ENCODE measurements at places on chromosomes 4 and X.

DNA sequence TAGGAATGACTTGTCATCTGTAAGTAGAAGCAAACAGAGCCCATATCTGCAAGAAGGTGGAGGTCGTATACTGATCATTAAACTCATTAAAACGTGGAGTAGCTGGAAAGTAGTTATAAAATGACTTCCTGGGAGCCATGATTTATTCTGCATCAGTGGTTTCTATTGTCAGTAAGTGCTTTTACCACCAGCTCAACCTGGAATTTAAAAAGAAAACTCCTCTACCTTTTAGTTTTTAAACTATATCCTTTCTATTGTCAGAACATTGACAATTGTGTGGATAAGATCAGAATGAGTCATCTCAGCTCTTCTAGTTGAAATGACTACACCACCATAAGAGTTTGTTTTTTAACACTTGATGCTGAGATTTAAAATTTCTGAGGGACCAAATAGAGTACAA lies 651.2 kb upstream of the GALNT7 start:
- DNase-seq = no peak

- no peak for DNase-seq
Measured at GRCh38 chr4:102610007-102610406, 108.8 kb downstream of the NFKB1 start.

DNA sequence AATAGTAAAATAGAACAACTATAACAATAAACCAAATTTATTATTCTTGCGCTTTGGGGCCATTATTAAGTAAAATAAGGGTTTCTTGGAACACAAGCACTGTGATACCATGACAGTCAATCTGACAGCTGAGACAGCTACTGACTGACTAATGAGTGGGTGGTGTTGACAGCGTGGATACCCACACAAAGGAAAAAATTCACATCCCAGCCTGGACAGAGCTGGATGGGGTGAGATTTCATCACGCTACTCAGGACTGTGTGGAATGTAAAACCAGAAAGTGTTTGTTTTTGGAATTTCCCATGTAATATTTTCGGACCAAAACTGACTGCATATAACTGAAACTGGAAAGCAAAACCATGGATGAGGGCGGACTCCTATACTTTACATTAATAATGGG lies 48.8 kb downstream of the IGFBP7 start:
- no peak for DNase-seq

GRCh38 chr4:91577864-91578263 lies 725.9 kb upstream of the GRID2 start:
- DNase-seq = no peak

GRCh38 chrX:119147486-119147885 lies 19.9 kb upstream of the KIAA1210 start:
- DNase-seq = no peak

- no peak for DNase-seq
Measured at GRCh38 chrX:65750674-65751469, 83.4 kb downstream of the MSN start.

DNA sequence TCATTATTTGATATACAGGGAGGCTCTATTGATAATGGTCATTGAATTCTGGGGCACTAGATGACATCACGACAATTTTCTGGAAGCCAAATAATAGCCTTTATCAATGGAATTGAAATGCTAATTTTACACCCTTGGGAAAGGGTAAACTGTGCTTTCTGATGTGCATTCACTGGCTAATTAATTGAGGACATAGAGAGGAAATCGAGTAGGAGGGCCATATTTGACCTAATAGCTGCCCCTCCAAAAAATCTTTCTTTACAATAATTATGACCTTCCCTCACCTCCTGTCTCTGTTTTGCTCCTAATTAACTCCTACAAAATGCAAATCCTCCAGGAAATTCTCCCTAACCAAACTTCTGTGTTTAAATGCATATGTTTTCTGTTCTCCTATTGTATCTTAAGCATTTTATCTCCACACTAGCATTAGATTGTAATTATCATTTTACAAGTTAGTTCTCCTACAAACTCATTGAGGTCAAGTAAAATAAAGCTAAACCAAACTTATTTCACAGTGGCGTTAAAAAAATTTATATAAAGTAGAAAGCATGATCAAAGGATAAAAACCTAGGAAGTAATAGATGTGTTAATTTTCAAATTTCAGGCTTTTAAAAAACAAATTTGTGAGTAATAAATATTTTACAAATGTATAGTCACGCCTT lies 1414.0 kb upstream of the AGA start:
- DNase-seq = no peak

- no peak for DNase-seq
Measured at GRCh38 chr4:80074651-80075050, 1.6 kb upstream of the ANTXR2 start.

DNA sequence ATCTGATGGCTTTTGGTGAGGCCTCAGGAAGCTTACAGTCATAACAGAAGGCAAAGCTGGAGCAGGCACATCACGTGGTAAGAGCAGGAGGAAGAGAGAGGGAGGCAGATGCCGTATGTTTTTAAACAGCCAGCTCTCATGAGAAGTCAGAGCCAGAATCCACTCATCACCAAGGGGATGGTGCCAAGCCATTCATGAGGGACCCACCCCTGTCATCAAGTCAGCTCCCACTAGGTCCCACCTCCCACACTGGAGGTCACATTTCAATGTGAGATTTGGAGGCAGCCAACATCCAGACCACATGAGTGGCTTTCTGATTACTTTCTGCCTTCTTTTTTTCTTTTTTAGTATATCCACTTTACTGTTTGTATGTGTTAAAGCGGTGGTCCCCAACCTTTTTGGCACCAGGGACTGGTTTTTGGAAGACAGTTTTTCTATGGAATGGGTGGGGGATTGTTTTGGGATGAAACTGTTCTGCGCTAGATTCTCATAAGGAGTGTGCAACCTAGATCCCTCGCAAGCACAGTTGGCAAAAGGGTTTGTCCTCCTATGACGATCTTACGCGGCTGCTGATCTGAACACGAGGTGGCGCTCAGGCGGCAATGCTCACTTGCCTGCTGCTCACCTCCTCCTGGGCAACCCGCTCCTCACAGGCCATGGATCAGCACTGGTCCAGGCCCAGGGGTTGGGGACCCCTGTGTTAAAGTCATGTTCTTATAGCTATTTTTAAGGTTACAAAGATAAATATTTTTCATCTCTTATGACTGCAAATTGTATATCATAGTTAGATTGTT lies 61.7 kb downstream of the SLIT2 start:
- DNase-seq = no peak

GRCh38 chrX:138877746-138878145 lies 166.2 kb upstream of the FGF13 start:
- no peak for DNase-seq

Measured in renal pelvis (tissue), 12 donors.